ENCODE measurements at places on chromosomes 13 and 19. TPM values are rescaled to one million over a fixed set of nuclear protein-coding genes. Genes with fewer than 3 reads are reported as not detected.

DNA sequence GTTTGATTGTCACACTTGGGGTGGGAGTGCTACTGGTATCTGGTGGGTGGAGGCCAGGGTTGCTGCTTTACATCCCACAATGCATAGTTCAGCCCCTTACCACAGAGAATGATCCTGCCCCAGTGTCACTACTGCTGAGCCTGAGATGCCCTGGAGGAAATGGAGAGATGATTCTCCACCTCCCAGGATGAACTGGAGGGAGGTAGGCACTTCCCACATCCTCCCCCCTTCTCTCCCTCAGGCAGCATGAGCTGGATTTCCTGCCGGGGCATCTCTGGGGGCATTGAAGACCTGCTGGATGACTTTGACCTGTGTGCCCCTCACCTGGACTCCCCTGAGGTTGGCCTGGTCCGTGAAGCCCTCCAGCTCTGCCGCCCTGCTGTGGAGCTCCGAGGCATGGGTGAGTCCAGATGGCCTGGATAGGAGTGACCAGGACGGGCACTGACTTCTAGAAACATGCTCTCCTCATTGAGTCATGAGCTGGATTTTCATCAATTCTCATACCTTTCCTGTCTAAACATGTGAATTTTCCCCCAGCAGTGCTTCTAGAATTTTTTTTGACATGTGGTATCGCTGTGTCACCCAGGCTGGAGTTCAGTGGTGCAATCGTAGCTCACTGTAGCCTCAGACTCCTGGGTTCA, 45.3 kb downstream of the NWD1 start:
- H3K27ac ChIP-seq = no peak overlapping the region
- no peak overlapping the region for H3K4me3 ChIP-seq
- H3K27me3 ChIP-seq = no peaks in the 10 kb centered on the region
- no peak for DNase-seq
- H3K36me3 ChIP-seq = no peaks in the 10 kb centered on the region

GRCh38 chr19:41205995-41206394, 13.0 kb downstream of the CYP2S1 start:
- H3K27ac ChIP-seq = no peak overlapping the region
- peak; percentile 36 for DNase-seq
- no peak overlapping the region for H3K4me3 ChIP-seq
- H3K36me3 ChIP-seq = no peaks in the 10 kb centered on the region

DNA sequence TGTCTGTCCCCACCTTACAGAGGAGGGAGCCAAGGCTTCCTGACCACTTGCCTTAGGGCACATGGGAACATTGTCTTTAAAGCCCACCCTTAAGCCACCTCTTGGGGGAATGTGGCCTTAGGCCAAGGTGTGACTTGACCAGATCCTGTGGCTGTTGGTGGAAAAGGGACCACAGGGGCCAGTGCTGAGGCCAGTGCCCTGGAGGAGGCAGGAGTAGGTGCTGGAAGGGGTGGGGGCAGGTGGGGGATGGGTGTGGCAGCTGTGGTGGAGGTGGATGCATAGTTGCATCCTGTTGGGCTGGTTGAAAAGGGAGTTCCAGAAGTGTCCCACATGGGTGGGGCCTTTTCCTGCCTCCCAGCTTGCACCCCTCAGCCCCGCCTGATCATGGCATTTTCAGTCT, 44.8 kb downstream of the DNM2 start:
- H3K27ac ChIP-seq = peak overlapping the region; percentile 53
- H3K36me3 ChIP-seq = peaks cover 8% of the 10 kb centered on the region
- peaks cover 85% of the 10 kb centered on the region for H3K4me1 ChIP-seq
- H3K4me3 ChIP-seq = no peak overlapping the region

DNA sequence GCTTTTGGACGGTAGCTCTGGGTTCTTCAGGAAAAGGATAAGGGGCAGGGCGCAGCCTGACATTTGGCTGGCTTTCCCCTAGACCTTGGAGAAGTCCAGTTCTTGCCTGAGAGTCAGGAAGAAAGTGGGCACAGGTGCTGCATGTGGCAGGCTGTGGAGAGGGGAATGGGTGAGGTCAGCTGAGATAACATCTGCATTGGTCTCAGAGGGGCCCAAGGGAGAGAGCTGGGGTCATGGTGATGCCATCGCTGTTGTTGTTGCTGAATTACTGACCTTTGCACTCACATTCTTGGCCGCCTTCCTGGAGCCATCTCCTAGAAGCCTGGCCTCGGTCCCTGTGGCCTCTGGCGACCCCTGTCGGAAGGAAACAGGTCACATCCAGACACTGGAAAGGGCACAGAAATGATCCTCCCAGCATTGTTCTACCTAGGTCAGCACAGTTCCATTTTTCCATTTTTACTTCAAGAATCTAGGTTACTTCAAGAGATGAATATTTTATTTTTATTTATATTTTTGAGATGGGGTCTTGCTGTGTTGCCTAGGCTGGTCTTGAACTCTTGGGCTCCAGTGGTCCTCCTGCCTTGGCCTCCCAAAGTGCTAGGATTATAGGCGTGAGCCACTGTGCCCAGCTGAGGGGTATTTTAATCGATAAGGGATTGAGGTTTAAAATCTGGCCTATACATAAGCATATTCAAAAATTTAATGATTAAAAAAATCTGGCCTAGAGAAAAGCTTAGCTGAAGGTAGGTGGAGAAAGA, 6.5 kb upstream of the LIPE start:
- H3K36me3 ChIP-seq = no peaks in the 10 kb centered on the region
- no peak overlapping the region for H3K4me3 ChIP-seq
- H3K27ac ChIP-seq = no peak overlapping the region
- no peaks in the 10 kb centered on the region for H3K27me3 ChIP-seq

GRCh38 chr19:16571822-16572331, 338 bp downstream of the SLC35E1 start:
- H3K27ac ChIP-seq = peak overlapping the region; percentile 40
- H3K36me3 ChIP-seq = peaks cover 34% of the 10 kb centered on the region
- H3K4me1 ChIP-seq = peaks cover 39% of the 10 kb centered on the region
- peak overlapping the region; percentile 39 for H3K4me3 ChIP-seq
- peak; percentile 66 for DNase-seq

DNA sequence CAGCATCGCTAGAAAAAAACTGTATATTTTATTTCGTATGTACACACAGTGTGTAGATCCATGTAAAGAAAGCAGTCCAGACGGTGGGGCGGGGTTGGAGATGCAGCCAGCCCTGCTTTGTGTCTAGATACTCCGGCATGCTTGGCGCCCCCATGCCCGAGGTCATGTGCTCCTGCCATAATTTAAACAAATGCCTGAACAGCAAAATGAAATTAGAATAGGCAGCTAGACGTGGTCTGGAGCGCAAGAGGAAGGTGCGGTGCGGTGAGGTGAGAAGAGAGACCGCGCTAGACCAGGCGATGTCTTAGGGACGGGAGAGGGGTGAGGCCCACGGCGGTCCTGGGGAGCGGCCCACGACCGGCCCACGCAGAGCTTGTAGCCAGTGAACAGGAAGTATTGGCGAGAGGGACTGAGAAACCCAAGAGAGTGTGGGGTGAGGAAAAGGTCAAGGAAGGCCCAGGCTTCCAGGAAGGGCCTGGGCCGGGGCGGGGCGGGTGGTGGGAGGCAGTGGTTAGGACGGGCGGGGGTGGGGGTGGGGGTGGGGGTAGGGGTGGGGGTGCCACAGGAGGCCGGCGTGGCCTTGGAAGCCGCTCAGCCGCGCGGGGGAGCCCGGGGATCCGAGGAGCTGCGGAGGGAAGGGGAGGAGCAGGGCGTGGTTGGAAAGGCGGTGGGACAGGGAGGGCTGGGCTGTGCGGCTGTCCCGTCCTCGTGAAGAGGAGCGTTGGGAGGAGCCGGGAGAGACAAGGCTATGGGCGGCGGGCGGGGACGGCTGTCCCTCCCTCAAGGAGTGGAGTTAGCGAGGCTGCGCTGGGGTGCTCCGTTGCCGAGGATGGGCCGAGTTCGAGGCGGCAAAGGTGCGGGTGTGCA, 254.7 kb upstream of the SGCG start:
- no peak overlapping the region for H3K27ac ChIP-seq
- no peak overlapping the region for H3K4me3 ChIP-seq
- no peaks in the 10 kb centered on the region for H3K36me3 ChIP-seq
- peaks cover 4% of the 10 kb centered on the region for H3K4me1 ChIP-seq

GRCh38 chr13:88022431-88023208, 351.4 kb downstream of the SLITRK5 start:
- no peak for DNase-seq
- no peaks in the 10 kb centered on the region for H3K4me1 ChIP-seq
- no peaks in the 10 kb centered on the region for H3K27me3 ChIP-seq

- no peaks in the 10 kb centered on the region for H3K4me1 ChIP-seq
- no peak overlapping the region for H3K27ac ChIP-seq
- DNase-seq = no peak
- no peaks in the 10 kb centered on the region for H3K36me3 ChIP-seq
- no peak overlapping the region for H3K4me3 ChIP-seq
- H3K27me3 ChIP-seq = no peaks in the 10 kb centered on the region
These were observed 162.5 kb upstream of the TSHZ3 start for GRCh38 chr19:31511696-31512095.

DNA sequence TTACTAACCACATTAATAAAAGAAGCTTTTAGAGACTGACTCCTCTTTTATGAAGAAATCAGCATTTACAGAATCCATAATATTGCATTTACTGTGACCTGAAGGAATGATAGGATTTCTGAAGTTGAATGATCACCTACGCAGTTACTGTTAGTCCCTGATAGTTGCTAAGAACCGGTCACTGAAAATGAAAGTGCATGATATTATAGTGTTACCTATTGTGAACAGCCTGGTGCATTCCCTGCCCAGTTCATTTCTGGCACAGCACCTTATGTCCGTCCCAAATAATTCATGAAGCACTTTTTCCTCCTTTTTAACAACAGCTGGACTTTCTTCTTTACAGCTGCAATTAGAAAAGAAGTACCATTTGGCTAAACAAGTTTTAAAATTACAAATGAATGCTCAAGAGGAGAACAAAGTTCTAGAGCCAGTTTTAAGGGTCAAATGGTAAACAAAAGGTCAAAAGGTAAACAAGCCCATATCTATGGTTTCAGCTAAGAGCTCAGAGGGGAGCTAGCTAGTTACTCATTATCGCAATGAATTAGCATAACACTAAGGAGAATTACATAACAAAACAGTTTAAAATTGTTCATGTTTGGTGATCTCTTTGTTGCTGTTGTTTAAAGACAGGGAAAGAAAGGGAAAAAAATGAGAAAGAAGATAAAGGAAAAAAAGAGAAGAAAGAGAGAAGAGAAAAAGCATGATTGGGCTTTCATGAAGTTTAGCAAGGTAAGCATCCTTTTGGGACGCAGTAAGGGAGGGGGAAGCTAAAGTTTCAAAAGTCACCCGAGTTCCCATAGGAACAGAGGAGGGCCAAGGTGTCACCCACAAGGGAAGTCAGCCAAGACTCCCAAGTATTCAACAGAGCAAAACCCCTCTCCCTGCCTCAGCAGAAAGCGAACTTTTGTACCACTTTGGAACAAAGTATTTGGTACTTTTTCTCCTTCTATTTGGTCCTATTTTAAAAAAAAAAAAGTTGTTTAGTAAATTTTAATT, 50.2 kb downstream of the FLT3 start:
- no peaks in the 10 kb centered on the region for H3K36me3 ChIP-seq
- H3K27ac ChIP-seq = no peak overlapping the region
- DNase-seq = no peak
- peaks cover 6% of the 10 kb centered on the region for H3K4me1 ChIP-seq
- no peak overlapping the region for H3K4me3 ChIP-seq
- no peaks in the 10 kb centered on the region for H3K27me3 ChIP-seq

DNA sequence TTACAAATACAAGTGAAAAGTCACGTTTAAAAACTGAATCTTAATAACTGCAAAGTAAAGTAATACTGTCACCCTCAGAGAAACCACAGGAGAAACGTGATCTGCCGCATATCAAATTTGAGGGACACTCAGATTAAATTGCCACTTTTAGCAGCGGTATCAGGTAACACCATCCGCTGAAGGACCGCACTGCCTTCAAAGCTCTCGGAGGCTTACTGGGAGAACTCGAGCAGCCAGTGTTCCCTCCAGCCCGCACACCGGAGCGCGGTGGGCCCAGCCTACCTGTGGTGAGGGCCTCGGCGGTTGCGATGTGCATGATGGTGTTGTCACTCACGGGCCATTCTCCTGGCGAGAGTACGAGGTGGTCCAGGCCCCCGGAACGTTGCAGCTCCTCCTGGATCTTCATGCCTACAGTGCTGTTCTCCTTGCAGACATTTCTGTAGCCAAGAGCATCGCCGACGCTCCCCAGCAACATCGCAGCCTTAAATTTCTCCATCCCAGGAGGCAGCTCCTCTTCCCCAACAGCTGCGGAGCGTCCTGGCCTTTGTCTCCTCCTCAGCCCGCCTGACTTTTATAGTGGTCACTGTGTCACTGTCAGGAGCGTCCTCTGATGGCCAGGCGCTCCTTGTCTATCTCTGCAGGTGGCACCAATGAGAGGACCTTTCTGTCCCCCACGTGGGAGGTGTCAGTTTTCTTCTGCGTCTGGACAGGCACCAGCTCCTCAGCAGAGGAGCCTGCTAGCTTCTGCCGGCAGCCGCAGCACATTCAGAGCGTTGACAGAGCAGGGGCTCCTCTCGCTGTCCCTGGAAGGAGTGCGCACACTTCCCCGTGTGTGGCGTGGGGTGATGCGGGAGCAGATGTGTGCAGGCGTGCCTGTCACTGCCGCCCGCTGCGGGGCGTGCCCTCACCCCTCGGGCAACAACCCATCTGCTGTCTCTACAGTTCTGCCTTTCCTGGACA, at the start of gene ADPRHL1:
Gene ADPRHL1, minus strand, starts transcription at position 547 of the 960 bp plus-strand sequence. Its CDS starts 51 bp downstream, at position 496.
- no peak within 1 kb of the TSS for H3K4me3 ChIP-seq
- no peak within 1 kb of the TSS for H3K27ac ChIP-seq
- no peaks in the 10 kb centered on the region for H3K4me1 ChIP-seq
- peaks cover 17% of the 10 kb centered on the region for H3K36me3 ChIP-seq
- DNase-seq = no peak
- no peaks in the 10 kb centered on the region for H3K27me3 ChIP-seq

Gene PCDH20
- total RNA-seq = not detected

Gene CGB2
- not detected for total RNA-seq

Gene FGF22
- 0.41 TPM for total RNA-seq

Gene LGALS7
- total RNA-seq = not detected
